ENCODE measurements at places on chromosomes 11 and 22.

DNA sequence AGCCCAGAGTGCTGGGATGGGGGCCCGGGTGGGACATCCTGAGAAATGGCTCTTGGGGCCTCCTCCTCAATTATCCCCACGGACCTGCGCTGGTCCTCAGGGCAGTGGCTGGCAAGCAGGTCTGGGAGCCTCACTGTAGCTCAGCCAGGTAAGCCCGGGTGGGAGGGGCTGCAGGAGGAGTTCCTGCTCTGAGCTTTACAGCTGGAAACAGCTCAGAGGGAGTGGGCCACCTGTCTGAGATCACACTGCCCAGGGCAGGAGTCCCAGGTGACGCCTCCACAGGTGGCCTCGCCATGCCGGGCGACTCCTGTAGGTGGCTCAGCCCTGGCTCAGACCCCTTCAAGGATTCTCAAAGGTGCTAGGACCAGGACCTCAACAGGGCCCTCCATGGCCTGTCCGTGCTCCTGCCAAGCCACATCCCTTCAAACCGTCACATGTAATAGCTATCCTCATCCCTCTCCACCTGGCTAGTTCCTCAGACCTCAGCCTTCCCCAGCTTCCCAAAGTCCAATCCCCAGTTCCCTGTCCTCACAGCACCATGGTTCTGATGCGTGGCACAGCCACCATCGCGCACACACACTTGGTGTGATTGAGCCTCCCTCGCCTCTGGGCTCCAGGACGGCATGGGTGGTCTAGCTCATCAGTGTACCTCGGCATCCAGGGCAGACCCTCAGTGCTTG is 3.6 kb upstream of the TSSK2 start:
- DNase-seq: no peak

DNA sequence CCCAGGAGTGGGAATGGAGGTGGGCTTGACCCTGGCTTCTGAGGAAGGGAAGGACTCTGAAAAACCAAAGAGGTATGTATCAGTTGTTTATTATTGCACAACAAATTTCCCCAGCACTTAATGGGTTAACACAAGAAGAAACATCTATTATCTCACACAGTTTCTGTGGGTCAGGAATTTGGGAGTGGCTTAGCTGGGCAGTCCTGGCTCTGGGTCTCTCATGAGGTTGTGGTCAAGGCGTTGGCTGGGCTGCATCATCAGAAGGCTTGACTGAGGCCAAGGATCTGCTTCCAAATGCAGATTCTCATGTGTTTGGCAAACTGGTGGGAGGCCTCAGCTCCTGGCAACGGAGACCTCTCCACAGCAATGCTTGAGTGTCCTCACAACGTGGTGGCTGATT is 17.5 kb upstream of the SMIM38 start:
- DNase-seq: no peak

GRCh38 chr22:24427500-24428164 is at the start of gene ADORA2A:
TSS of gene ADORA2A (plus strand) at chr22:24427599. CDS start at chr22:24433405, 5,806 bp downstream.
- peak; percentile 90 for DNase-seq

GRCh38 chr11:32326522-32326921 is 108.8 kb downstream of the WT1 start:
- DNase-seq: no peak

GRCh38 chr11:69199583-69200315 is 44.0 kb downstream of the SMIM38 start:
- no peak for DNase-seq

DNA sequence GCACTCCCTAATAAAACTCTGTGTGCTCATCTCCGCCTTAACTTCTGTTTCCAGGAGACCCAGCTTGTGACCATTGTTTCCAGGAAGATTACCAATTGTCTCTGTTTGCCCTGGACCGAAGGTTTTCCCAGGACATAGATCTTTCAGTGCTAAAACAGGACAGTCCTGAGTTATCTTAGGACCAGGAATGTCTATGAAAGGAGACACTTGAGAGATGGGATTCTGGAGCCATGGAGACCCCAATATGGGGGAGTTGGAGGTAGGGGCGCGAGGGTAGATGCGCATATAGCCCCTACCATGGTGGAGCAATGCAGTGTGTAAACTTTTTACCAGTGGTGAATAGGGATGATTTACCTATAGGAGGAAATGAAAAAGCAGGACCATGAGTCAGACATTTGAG is 10.2 kb upstream of the PRAME start:
- no peak for DNase-seq

DNA sequence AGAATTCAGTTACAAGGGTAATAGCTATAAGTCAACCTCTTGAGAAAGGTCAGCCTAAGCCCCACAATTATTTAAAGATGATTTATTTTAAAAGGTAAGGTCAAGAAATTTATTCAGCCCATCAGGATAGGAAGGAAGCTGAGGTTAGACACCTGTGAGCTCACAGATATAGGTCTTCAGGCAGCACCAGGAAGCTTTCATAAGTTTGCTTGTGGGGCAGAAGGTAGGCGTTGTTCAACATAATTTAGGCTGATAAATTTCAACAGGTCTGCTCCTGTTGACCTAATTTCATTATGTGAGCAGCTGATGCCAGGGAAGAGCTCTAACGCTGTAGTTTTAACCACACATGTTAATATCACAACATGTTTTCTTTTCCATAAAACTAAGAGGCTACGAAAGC is 118.1 kb upstream of the APOA1 start:
- DNase-seq: no peak

Measured in CD4-positive, alpha-beta T cell treated with Interleukin-15 for 1 hour (primary cell).